Activated CD8-positive, alpha-beta T cell treated with anti-CD3 and anti-CD28 coated beads, Interleukin-2, amount 10 ng/mL, durations not matched to agents 7 days and 5 days (primary cell): ENCODE measurements at places on chromosomes 13 and 19. TPM values are rescaled to one million over a fixed set of nuclear protein-coding genes. Genes with fewer than 3 reads are reported as not detected.

ZNF610 gene
- 1.6 TPM for total RNA-seq

KIR2DL3 gene
- 0.21 TPM for total RNA-seq

ZNF708 gene
- total RNA-seq: 16.4 TPM

PRX gene
- total RNA-seq: 0.84 TPM

GRCh38 chr13:77544355-77544754 lies 8.8 kb downstream of the SCEL start:
- no peak for DNase-seq

DNA sequence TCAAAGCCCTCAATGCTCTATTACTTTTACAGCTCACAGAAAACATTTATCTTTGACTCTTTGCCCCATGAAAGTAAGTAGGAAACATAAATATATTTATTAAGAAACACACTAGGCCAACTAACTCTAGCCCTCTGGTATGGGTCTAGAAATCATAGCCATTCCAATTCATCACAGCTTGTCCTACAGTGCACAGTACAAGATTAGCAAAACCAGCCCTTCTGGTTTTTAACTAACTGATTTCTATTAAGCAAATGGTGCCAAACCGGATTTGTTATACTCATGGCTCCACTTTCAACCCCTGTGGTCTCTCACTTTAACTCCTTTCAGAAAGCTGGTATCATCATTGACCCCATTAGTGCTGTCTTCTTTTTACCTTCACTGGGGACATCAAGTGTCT lies 5.6 kb upstream of the LRRC63 start:
- no peak for DNase-seq

LRRC4B gene
- total RNA-seq: not detected

- DNase-seq: no peak
Measured at GRCh38 chr19:52415711-52416110, 13.2 kb upstream of the ZNF534 start.

CPB2 gene
- total RNA-seq: not detected

DIRAS1 gene
- total RNA-seq: not detected

GRCh38 chr13:77876176-77876575 lies 42.5 kb downstream of the EDNRB start:
- no peak for DNase-seq

DNA sequence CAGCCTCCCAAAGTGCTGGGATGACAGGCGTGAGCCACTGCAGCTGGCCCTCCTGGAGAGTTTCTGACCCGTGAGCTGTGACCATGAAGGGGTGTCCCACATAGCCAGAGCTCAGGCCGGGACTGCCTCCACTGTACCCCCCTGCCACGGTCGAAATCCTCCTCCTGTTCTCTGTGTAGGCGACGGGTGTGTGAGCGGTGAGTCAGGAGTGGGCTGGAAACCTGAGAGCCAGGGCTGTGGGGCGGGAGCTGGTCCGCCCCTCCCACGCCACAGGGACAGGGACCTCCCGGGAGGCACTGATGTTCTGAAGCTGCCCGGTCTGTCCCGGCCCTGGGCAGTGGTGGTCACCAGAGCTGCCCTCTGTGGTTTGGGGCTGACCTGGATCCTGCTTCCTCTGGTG lies 3.9 kb downstream of the WDR18 start:
- no peak for DNase-seq

MEIOSIN gene
- total RNA-seq: not detected

- DNase-seq: no peak
Measured at GRCh38 chr13:49954674-49955455, 18.7 kb upstream of the SPRYD7 start.

DNA sequence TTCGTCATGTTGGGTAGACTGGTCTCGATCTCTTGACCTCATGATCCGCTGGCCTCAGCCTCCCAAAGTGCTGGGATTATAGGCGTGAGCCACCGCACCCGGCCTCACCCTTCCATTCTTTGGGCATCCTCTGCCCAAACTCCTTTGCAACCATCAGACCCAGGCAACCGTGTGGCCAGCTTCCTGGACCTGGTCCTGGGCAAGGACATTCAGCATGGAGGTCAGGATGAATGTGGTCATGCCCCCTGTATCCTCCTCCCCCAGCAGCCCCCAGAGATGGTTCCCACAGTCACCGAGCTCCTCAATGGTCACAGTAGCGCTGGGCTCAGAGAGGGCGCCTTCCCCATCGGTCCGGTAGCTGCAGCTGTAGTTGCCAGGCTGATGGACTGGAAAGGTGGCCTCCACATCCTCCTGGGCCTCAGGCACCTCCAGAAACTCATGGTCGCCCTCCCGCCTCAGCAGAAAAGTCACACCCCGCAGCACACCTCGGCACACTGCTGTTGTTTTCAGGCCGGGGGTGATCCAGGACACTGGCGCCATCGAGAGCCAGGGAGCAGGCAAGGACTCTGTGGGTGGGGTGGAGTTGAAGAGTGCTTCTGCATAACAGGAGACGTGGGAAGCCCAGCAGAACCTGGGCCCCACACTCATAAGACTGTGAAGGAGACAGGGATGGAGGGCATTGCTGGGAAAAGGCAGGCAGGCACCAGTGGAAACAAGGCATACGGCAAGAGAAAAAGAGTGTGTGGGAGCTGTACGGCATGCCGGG lies 1.1 kb downstream of the A1BG start:
- DNase-seq: no peak

DNA sequence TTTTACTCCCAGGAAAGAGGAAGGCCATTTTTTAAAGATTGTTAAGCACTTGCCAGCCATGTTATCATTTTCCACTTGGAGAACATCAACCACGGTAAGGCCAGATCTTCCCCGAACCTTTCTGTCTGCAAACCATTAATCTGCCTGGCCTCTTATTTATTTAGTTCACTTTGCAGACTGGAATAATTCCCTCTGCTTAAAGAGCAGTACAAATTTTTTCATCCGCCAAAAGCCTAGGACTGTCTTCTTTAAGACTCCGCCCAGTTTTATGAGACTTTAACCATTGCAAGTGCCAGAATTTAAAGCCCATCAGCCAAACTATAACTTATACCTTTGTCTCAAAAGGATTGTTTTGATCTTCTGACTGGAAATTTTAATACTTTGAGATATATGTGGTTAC lies 426.3 kb downstream of the KCTD12 start:
- DNase-seq: no peak

- no peak for DNase-seq
Measured at GRCh38 chr13:73521985-73522524, 463.2 kb downstream of the KLF5 start.

GRCh38 chr13:90551253-90551652 lies 796.2 kb upstream of the MIR17HG start:
- no peak for DNase-seq

DNA sequence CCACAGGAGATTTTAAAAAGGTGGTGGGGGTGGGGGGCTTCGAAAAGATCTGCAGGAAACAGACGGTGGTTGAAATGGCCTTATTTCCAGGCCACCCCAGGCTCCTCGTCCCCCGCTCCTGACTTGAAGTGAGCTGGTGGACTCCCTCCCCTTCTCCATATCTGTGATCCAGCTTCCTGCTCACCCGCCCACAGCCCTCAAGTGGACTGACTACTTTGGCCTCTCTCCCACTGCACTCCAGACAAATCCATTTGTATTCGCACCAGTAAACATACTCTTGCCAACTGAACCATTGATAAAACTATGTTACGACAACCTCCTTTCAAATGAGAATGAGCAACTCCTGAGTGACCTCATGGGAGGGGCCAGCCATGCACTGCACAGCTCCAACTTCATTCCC lies 259.5 kb downstream of the COL4A1 start:
- no peak for DNase-seq

DNA sequence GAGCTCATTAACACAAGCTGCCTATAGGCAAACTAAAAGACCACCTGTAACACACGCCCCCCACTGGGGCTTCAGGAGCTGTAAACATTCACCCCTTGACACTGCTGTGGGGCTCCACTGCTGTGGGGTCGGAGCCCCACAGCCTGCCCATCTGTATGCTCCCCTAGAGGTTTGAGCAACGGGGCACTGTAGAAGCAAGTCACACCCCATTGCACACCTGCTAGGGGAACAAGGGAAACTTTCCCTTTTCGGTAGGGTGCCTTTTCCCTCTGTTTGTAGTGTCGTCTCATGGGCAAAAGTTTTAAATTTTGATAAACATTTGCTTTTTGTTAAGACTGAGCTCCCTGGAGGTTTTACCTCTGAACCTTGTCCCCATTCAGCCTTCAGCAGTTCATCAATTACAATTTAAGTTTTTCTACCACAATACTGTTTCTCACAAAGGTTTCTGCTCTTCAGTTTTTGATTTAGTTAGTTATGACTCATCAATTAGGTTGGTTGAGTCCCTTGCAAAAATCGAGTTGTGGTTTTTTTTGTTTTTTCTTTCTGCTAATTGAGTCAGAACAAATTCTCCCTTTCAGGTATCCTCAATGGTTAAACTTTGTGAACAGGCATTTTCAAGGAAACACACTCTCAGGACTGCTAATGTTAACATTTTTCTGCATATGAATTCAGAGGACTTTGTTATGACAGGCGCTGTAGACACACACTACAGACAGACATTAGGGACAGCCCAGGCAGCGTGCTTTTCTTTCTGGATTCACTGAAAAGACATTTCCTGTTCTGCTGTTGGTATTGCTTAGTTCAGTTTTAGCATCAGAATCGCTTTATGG lies 35.1 kb downstream of the ZNF433 start:
- DNase-seq: no peak

GRCh38 chr13:33978653-33979052 lies 160.7 kb downstream of the RFC3 start:
- DNase-seq: no peak

DNA sequence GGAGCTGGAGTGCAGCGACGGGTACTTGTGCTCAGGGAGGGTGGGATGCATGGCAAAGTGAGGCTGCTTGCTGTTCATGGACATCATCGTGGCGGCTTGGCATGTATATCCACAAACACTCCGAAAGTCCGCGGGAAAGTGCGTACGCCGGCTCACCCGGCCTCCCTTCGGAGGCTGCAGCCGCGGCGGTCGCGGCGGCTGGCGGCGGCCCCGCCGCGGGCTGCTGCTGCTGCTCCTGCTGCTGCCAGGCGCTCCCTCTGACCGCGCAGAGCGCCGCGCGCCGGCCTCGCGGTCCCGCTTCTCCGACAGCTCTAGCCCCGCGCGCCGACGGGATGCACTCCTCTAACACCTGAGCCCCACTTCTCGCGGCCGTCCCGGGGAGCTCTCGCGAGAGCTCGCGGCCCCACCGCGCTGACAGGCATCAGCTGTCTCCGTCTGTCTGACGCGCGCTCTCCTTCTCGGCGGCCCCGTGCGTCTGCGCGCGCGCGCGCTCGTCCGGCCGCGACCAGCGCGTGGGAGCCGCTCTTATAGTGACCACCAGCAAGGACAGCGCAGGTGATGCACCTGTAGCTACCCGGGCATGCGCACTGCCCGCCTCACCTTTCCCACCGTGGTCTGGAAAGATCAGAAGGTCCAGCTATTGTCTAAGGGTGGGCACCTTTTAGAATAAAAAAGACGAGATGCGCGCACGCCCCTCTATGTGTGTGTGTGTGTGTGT lies at the start of gene POU4F1:
TSS of gene POU4F1 (minus strand) at position 313 of the 718 bp plus-strand sequence. CDS start at position 87, 226 bp downstream.
- DNase-seq: peak; percentile 85

GDF15 gene
- total RNA-seq: not detected

SHISA2 gene
- 0.45 TPM for total RNA-seq

LSM4 gene
- total RNA-seq: 215 TPM

- peak; percentile 67 for DNase-seq
Measured at GRCh38 chr13:75357576-75358289, 124.2 kb downstream of the TBC1D4 start.

GRCh38 chr13:66343224-66343828 lies 886.8 kb downstream of the PCDH9 start:
- DNase-seq: no peak

C19orf38 gene
- total RNA-seq: 1.1 TPM

- DNase-seq: no peak
Measured at GRCh38 chr13:32472194-32472621, 44.3 kb upstream of the N4BP2L1 start.

- no peak for DNase-seq
Measured at GRCh38 chr19:52622261-52622660, 15.9 kb downstream of the ZNF83 start.

GRCh38 chr13:40987606-40988280 lies 31.4 kb downstream of the ELF1 start:
- DNase-seq: no peak

LILRA6 gene
- 0.18 TPM for total RNA-seq

- DNase-seq: no peak
Measured at GRCh38 chr19:33090179-33090578, 9.2 kb downstream of the GPATCH1 start.

DNA sequence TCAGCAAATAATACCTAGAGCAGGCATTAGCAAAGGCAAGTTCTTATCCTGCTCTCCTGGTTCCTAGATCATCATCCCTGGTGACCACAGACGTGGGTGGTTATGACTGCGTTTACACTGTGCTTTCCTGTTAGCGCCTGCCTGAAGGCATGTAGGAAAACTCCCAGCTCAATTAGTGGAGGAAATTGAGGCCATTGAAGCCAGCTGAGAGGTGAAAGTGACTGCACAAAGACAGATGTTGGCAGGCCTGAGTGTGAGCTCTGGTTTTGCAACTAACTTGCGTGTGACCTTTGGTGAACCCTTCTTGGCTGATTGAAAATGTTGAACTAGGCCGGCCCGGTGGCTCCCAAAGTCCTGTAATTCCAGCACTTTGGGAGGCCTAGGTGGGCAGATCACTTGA lies 17.5 kb upstream of the NWD1 start:
- no peak for DNase-seq

DNA sequence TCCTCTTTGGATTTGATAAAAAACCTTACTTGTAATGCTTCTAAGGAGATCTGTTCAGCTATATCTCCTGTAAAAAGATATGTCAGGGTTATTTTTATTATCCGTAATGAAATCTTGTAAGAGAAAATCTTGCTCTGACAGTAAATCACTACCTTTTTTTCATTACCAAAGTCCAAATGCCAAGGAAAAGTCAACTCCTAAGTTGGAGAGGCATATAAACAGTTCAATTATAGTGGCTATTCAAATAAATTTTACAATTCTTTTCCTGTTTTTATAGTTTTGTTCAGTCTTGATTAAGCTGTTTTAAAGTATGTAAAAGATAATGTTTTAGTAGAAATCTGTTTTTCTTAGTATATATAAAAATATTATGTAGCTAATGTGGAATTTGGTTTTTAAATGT lies 9.0 kb downstream of the KCTD4 start:
- no peak for DNase-seq

DNA sequence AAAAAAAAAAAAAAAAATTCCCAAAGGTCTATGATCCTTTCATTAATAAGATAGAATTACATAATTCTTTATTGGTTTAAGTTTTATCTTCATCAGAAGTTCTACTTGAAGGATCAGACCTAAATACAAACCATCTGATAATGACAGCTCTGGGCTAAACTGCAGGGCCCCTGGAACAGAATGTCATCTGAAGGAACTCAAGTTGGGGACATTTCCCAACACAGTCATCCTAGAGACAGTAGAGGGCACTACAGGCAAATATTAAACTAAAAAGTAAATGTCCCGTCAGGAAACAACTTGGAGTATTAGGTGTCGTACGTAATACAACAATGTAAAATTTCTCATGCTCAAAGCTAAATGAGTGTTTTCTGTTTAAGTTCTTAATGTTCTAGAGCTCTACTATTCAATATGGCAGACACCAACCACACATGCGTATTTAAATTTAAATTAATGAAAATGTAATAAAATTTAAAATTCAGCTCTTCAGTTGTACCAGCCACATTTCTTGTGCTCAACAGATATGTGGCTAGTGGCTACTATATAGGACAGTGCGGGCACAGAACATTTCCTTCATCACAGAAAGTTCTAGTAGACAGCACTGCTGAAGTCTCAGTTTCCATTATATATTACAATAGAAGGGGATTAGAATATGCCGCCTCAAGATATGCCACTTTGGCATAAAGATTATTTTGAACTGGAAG lies 21.8 kb upstream of the NAXD start:
- DNase-seq: peak; percentile 30

KLHL1 gene
- not detected for total RNA-seq

- no peak for DNase-seq
Measured at GRCh38 chr13:50645092-50645491, 198.4 kb downstream of the DLEU7 start.
